ENCODE measurements at places on chromosomes 12 and 14. TPM values are rescaled to one million over a fixed set of nuclear protein-coding genes. Genes with fewer than 3 reads are reported as not detected.

P2RX2 gene
- total RNA-seq = not detected

CATSPERB gene
- total RNA-seq = not detected

SYNDIG1L gene
- not detected for total RNA-seq

PAWR gene
- 31.5 TPM for total RNA-seq

PLEKHD1 gene
- total RNA-seq = under 0.01 TPM

ZFYVE26 gene
- 15.4 TPM for total RNA-seq

CLEC7A gene
- 0.14 TPM for total RNA-seq

STAC3 gene
- total RNA-seq = 0.14 TPM

ALDH1L2 gene
- total RNA-seq = 44.7 TPM

TMEM30B gene
- total RNA-seq = 0.14 TPM

MANSC4 gene
- total RNA-seq = not detected

MUCL1 gene
- not detected for total RNA-seq

CACNA2D4 gene
- total RNA-seq = 0.43 TPM
